Renal cortical epithelial cell (primary cell): ENCODE measurements at places on chromosomes 5 and 9. TPM values are rescaled to one million over a fixed set of nuclear protein-coding genes. Genes with fewer than 3 reads are reported as not detected.

Gene C1QTNF3
- 3.1 TPM in 1 of 2 replicates, not detected in the other for total RNA-seq

- no peak for DNase-seq
These were observed 333.2 kb upstream of the IRX1 start for GRCh38 chr5:3262451-3262850.

- DNase-seq: no peak
These were observed 74.6 kb downstream of the NUDT12 start for GRCh38 chr5:103487822-103488493.

GRCh38 chr9:30688801-30689200 lies 1695.6 kb upstream of the ACO1 start:
- DNase-seq: no peak

- DNase-seq: no peak
These were observed 359.3 kb downstream of the HTR1A start for GRCh38 chr5:63602971-63603370.
